ENCODE measurements at places on chromosomes 2 and 18.

GRCh38 chr2:176001281-176001915 is 669 bp downstream of the LNPK start:
- no peak for DNase-seq

- no peak for DNase-seq
These were observed 145.0 kb downstream of the CLIP4 start for GRCh38 chr2:29260142-29260772.

DNA sequence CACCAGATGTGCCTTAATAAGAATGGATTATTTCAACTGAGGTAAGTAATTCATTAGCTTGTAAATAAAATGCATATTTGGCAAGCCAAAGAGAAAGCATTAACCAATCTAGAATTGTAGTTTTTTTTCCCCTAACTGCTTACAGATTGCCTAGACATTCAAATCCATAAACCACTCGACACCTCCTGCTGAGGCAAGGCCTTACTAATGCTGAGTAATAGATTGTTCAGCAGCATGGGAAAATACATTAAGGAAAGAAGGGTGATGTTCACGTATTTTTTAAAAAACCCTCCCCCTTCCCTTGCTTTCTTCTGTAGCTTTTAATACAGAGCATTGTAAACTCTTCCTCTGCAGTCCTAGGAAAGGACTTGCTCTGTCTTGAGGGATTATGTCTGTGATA is 17.0 kb upstream of the LINC00305 start:
- no peak for DNase-seq

GRCh38 chr2:129849559-129850160 is 129.8 kb upstream of the RAB6C start:
- DNase-seq: no peak

DNA sequence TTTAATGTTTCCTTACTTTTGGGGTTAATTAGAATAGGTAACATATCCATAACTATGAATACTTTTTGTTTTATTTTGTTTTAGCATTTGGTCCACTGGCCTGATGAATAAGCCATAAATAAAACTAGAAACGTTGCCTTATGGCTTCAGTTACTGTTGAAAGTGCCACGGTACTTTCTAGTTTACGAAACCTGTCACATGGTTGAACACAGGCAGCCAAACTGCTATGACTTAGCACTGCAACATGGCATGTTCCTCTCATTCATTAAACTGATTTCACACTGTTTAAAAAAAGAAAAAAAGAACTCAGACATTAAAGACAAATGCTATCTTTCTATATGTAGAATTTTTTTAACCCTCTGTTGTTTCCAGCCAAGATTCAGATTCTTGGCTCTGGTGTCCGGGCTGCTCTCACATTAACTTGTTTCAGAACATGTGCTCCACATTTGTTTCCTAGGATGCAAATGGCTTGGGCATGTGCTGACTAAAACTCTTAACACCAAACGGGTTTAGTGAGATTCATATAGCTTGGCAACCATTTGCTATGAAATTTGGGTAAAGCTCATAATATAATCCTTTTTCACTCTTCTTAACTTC is 323.9 kb upstream of the RND3 start:
- no peak for DNase-seq

DNA sequence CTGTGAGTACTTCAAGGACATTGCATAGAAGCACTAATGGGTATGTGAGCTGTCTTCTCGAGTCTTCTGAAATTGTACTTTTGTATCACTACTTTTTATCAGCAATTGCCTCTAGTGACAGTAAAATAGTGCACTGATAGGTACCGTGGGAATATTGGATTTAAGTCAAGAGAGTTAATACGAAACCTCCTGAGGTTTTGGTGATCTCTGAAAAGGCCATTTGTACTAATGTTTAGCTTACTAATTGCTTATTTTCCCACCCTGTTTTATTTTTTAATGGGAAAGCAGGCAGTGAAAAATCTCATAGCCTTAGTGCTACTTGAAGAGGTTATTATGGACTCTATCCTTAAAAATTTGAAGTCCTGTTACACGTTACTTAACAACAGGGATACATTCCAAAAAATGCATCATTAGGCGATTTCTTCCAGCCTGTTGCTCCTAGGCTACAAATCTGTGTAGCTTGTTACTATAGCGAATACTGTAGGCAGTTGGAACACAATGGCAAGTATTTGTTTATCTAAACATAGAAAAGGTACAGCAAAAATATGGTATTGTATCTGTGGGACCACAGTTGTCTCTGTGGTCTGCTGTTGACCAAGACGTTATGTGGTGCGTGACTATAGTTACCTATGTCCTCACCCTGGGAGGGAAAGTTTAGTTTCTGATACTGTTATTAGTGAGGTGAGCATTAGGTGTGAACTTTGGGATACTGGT is 65.9 kb downstream of the CAB39 start:
- no peak for DNase-seq

- peak; percentile 55 for DNase-seq
These were observed 920 bp downstream of the GULP1 start for GRCh38 chr2:188292348-188293239.

- DNase-seq: no peak
These were observed 18.6 kb upstream of the SKA1 start for GRCh38 chr18:50356036-50356945.

DNA sequence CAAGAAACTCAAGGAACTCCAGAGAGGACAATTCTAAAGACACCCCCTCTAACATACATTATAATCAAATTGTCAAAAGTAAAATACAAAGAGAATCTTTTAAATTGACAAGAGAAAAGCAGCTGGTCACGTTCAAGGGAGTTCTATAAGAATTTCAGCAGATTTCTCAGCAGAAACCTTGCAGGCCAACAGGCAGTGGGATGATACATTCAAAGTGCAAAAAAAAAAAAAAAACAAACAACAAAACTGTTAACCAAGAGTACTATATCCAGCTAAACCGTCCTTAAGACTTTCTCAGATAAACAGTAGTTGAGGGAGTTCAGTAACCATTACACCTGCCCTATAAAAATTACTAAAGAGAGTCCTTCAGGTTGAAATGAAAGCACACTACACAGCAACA is 33.9 kb downstream of the CCDC138 start:
- DNase-seq: no peak

- no peak for DNase-seq
These were observed 368.2 kb downstream of the ERBB4 start for GRCh38 chr2:212170382-212170781.

DNA sequence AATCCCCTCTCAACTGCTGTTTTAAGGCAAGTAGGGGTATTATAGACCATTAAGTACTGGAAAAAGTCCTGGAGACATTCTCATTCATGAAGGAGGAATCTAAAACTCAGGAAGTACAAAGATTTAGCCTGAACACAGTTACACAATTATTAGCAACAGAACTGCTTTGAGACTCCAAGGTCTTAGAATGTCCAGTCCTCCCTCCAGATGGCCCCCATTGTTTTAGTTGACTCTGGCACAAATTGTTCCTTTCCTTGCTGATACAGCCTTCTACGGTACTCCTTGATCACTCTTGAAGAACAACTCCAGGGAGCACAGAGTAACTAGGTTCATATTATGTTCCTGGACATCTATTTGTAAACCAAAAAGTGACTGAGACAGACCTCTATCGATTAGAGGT is 210.1 kb upstream of the RND3 start:
- no peak for DNase-seq

DNA sequence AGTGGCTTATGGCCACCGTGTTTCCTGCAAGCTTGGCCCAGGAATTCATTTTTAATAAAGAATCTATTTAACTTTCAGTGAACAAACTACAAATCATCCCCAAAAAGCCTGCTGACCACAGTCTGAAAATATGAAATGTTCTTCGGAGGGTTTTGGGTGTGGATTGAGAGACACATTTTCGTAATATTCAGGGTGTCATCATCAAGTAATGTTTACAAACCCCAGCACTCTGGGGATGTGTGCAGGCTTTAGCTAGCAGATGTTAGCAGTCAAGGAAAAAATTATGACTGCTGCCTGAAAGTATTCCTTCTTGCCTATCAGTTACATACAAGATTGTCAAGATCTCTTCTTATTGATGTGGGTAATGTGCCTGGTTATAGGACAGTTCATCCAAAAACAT is 143.9 kb upstream of the FN1 start:
- no peak for DNase-seq

GRCh38 chr2:28681606-28682005 is 70.0 kb upstream of the PPP1CB start:
- no peak for DNase-seq

GRCh38 chr2:108623616-108624015 is 89.3 kb downstream of the LIMS1 start:
- DNase-seq: no peak

- DNase-seq: no peak
These were observed 23.2 kb upstream of the SLC20A1 start for GRCh38 chr2:112622528-112622849.

DNA sequence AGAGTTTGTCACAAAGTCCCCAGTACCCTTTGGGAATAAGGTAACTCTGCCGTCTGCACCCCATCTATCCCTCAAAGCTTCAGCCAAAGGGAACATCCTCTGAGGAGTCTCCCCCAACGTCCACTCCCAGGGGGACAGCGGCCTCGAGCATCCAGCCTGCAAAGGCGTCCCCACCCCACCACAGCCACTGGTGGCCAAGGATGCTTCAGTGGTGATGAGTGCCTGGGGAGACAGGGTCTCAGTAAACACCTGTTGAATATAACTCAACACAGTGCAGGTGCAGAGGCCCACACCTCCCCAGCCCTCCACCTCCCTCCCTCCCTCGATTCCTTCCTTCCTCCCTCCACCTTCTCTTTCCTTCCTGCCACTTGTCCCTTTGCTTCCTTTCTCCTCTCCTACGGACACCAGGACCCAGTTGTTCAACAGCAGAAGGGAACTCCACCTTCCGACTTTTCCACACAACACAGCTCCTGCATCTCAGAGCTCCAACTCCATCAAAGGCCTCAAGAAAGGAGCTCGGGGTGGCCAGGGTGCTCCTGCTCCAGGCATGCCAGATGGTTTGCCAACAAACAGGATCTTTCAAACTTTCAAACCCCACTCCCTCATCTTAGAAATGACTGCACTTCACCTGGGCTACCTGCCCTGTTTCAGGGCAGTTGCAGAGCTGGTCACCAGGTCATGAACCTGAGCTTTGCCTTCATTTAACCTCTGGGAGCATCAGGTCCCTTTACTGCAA is 87.8 kb upstream of the SNTG2 start:
- DNase-seq: no peak

- DNase-seq: no peak
These were observed 192.1 kb upstream of the DOK6 start for GRCh38 chr18:69208545-69208944.

- DNase-seq: no peak
These were observed 624.7 kb downstream of the LRP1B start for GRCh38 chr2:141506135-141506534.

DNA sequence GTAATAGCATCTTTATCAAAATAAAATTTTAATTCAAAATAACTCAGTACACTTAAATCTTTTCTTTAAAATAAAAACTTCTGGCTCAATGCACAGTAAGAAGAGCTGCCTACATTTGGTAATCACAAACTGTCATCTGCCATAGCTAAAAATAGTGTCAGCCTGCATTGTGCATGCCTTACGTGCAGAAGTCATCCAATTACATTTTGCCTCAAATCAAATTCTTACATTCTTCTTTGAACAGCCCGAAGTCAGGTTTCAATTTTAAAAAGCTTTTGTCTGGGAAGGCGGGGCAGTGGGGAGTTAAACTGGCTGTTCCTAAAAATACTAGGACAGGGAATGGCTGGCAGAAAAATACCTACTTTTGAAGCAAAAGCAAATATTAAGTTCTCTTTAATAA is 51.1 kb downstream of the RTN4 start:
- DNase-seq: no peak

GRCh38 chr2:57558312-57558711 is 488.3 kb upstream of the VRK2 start:
- no peak for DNase-seq

DNA sequence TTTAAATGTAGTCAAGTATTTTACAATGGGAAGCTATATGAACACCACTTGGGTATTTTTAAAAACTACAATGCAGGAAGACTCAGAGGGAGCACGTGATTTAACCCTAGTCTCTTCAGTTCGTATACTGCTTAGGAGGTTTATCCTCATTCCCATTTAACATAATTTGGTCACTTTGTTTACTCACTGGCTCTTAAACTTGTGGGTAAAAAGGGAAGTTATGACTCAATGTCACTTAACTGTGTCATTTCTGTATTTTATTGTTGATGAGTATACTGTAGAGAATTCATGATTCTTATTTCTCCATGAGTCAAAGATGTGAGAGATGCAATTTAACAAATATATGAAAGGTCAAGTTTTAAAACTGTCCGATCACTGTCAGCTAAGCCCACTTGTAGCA is 48.2 kb downstream of the SLC66A3 start:
- no peak for DNase-seq

DNA sequence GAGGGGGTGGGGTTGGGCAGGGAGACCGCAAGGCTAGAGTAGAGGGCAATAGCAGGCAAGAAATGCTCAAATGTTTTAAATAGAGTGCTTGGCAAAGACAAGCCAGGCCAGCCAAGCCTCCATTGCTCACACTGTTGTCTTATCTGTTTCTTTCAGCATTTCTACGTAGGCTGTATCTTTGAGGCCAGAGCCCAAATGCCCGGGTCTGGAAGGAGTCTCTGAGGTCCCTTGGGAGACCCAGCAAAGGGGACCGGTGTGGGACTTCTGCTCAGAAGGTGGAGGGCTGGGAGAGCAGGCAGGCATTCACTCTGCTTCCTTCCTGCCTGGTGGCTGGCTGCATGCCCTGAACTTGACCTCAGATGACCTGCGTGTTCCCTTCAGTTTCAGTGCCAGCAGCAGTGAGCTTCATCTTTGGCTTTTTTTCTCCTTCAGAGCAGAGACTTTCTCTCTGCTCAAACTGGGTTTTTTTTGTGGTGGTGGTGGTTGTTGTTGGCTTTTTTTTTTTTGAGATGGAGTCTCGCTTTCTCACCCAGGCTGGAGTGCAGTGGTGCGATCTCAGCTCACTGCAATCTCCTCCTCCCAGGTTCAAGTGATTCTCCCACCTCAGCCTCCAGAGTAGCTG is 13.7 kb upstream of the TET3 start:
- DNase-seq: no peak

DNA sequence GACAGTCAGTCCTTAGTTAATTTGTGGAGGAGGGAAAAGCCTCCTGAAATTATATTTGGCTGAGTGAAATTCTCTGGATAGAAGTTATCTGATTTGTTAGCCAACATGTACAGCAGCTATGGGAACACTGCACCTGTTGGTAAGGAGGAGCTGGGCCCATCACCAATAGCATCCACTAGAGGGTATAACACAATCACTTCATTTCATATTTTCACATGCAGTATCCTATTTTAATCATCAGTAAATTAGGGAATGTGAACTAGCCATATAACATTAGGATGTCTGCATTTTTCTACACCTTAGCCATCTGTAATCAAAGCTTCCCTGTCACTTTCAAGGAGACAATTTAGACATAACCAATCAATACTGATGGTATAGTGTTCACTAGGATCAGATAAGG is 818.4 kb upstream of the CDH2 start:
- no peak for DNase-seq

Measured in RWPE2 (cell line).